ENCODE measurements at places on chromosomes 16 and 17. TPM values are rescaled to one million over a fixed set of nuclear protein-coding genes. Genes with fewer than 3 reads are reported as not detected.

Gene CES4A
- total RNA-seq: 1.1 TPM

Gene C17orf50
- not detected for total RNA-seq

Gene MRPL38
- 31.7 TPM for total RNA-seq

Gene DHRS7C
- total RNA-seq: not detected

Gene RND2
- 0.38 TPM for total RNA-seq

Gene MYO19
- 73.5 TPM for total RNA-seq

Gene FBXW10
- not detected for total RNA-seq

GRCh38 chr17:1229900-1230501 lies 40.2 kb upstream of the BHLHA9 start:
- DNase-seq: no peak

- DNase-seq: no peak
Measured at GRCh38 chr17:61352408-61352770, 47.3 kb upstream of the TBX2 start.

GRCh38 chr17:76671912-76672262 lies 28.3 kb upstream of the ST6GALNAC1 start:
- no peak for DNase-seq

DNA sequence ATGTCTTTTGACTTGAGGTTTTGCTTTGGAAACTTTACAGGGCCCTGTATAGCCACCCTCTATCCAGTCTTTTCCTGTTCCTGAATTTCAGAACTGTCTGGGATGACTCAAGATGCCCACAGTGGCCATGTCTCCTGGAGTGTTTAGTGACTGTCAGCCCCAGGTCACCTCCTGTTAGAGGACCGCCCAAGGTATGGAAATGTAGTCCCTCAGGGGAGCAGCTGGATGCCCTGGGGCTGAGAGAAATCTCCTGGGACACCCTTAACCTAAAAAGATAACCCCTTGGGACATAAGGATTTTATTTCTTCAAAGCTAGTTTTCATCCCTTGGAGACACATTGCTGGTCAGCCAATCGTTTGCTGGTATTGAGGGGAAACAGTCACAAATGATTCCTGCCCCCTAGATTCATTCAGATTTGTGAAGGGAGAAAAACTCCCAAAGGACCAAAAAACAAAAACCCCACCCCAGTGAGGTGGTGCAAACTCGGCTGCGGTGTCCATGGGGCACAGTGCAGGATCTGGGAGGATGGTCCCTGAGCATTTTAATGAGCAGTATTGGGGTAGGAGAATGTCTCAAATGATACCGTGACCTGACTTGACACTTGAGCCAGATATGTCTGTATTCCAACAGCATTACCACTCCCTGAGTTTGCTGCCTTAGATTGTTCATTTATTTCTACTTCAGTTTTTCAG lies 1.7 kb downstream of the ZNF267 start:
- DNase-seq: peak; percentile 35

DNA sequence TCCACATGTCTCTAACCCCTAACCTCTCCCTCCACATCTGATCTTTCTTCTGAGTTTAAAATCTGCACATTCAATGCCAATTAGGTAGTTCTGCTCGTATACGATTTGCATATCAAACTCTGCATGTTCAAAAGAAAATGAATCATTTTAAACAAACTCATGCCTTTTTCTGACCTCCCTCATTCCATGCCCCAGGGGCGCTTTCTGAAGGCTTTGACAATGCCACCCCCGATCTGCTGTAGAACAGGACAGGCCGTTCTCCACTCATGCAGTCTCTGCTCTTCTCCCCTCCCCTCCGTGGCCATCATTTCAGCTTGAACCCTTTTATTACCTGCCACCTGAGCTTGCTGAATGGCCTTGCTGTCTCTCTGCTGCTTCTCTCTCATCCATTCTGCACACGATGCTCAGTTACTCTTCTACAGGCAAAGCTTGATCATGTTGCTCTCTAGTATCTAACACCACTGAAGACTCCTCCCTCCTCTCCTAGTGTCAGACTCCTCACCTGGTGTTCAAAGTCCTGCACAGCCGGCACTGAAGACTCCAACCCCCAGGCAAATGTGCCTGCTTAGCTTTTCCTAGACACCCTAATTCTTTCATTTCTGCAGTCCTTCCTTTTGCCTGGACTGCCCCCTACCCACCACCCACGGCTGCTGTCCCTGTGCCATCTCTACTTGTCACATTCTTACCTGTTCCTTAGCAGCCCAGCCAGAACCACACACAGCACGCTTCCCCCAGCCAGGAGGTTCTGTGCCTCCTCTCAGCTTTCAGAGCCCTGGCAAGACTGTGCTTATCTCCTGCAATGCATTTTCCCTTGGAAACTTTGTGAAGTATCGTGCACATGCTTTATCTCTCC lies 6.2 kb downstream of the TMEM238L start:
- no peak for DNase-seq

All from bronchial epithelial cell (primary cell).